ENCODE measurements at places on chromosomes 6 and 20.

DNA sequence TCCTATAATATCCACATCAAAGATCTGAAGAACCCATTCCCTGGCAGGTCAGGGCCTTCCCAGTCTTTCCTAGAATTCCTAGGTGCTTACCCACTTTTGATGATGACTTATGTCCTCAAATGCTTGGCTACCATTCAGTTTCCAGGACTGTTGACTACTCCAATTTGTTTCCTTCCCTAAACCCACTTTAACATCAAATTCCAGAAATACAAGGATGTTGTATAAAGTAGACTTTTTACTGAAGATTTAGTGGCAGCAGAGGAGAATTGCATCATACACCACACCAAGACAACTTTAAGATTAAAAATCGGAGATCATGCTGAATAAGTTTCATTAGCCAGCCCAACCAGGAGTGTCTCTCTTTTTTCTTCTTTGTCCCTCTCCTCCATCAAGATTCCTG lies 203.3 kb upstream of the LAMP5 start:
- no peak for DNase-seq

DNA sequence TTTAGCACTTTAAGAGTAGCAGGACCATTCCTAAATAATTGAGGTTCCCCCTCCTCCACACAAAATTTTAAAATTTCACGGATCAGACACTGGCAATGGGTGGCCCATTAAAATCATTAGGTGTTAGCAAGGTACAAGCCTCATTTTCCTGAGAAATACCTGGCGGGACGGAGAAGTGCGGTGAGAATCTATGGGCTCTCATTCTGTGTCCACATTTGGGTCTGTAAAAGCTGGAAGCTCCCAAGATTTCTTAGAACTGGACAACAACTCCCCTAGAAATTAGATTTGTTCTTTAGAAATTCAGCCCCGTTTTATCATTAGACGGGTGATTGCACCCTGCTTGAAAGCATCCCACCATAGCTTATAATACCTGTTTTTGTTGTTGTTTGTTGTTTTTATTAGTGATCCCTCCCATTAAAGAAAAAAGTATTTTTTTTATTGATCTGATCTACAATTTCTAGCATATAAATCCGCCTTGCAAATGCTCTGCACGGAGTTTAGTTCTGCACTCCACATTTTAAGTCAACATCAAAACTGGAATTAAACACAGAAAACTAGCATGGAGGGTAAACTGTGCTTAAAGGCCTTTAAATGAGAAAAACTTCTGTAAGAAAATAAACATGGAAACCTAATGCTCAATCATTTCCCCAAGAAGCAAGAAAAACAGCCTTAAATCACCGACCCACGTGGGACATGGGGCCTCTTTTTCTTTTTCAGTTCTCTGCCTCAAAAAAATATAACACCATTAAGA lies 5.7 kb downstream of the SIM1 start:
- no peak for DNase-seq

DNA sequence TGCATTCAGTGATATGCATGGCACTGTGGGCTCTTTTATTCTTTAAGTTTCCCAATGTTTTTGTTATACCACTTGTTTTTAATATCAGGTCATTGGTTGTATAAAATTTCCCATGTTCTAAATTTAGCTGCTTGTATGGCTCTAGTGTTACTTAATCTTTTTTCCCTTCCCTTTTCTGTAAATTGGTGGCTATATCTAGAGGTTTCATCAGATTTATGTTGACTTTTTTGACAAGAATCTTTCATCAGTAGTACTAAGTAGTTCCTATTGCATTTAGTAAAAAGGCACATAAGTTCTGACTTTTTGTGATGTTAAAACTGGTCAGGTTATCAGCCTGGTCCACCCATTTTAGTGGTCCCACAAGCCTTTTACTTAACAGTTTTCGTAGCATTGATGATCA lies 51.1 kb downstream of the MMS22L start:
- DNase-seq: peak; percentile 7

DNA sequence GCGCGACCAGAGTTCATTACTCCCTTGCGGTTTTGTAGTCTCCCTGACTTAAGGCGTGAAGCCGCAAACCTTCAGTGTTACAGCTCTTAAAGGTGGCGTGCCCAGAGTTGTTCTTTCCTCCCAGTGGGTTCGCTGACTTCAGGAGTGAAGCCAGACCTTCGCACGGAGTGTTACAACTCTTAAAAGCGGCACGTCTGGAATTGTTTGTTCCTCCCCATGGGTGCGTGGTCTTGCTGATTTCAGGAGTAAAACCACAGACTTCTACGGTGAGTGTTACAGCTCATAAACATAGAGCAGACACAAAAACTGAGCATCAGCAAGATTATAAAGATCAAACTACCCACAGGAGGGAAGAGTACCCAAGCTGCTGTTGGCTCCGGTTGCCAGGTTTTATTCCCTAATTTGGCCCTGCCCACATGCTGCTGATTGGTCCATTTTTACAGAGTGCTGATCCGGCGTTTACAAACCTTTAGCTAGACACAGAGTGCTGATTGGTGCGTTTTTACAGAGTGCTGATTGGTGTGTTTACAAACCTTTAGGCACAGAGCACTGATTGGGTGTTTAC lies 10.4 kb downstream of the TMEM14C start:
- DNase-seq: peak; percentile 92

DNA sequence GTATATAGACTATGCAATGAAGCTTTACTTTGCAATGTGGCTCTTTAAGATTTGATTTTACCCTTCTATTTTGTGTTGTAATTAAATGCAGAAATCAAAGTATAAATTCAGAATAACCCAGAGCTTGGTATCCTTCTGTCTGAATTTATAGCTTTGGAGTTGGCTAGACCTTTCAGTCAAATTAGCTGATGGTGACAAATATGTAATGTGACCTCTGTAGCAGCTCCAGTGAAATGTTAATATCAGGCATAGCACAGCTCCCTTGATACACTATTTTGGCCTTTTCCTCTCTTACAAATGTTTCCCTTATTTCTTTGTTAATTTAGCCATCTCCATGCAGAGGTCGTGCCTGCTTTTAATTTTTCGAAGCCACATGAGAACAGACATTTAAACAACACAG lies 11.1 kb downstream of the CBFA2T2 start:
- DNase-seq: no peak

GRCh38 chr20:49184691-49185070 lies 3.5 kb downstream of the STAU1 start:
- no peak for DNase-seq

GRCh38 chr20:62516338-62516737 lies 40.5 kb upstream of the GATA5 start:
- DNase-seq: no peak

DNA sequence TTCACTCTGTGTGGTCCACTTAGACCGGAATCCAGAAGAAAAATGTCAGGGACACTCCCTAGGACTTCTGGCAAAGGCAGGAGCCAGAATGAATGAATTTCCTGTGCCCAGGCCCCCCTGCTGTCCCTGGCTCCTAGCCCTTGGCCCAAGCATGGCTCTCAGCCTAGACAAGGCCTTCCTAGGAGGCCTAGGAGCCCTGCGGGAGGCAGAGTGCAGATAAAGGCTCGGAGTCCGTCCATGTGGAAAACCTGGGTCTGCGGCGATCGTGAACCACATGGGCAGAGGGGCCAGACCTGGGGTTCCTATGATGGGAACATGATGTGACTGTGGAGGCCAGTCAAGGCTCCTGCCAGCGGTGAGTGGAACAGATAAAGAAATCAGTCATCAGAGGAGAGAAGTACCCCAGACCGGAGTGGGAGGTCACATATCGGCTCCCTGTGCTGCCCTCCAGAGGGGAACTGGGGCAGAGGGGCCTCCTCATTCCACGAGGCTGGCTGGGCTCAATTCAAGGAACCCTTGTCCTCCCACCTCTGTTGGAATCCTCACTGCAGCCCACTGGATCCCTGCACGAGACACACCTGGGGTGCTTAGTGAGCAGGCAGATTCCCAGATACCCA lies 5.9 kb upstream of the VSTM2L start:
- peak; percentile 35 for DNase-seq

GRCh38 chr6:88914180-88914579 lies 49.2 kb downstream of the RNGTT start:
- DNase-seq: no peak

GRCh38 chr6:98717988-98718387 lies 116.4 kb upstream of the POU3F2 start:
- DNase-seq: no peak

DNA sequence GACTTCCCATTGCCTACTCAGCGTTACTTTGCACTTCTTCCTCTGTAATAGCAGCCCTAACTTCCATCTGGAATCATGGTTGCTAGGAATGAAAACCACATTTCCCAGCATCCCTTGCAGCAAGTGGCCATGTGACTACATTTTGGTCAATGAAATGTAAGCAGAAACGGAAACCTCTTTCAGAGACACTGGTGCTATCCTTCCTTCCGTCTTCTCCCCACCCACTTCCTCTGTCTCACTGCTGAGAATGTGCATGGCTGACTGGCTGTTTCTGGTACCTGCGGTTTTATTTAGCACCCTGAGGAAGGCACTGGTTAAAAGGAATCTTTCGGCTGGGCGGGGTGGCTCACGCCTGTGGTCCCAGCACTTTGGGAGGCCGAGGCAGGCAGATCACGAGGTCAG lies 107.4 kb downstream of the SCML4 start:
- peak; percentile 92 for DNase-seq

- no peak for DNase-seq
Measured at GRCh38 chr6:145225500-145225899, 509.8 kb downstream of the EPM2A start.

GRCh38 chr6:34182751-34183531 lies 37.1 kb upstream of the GRM4 start:
- DNase-seq: peak; percentile 99

- DNase-seq: no peak
Measured at GRCh38 chr6:40163924-40164323, 229.7 kb upstream of the MOCS1 start.

GRCh38 chr20:38986663-38987062 lies 24.5 kb downstream of the DHX35 start:
- no peak for DNase-seq

DNA sequence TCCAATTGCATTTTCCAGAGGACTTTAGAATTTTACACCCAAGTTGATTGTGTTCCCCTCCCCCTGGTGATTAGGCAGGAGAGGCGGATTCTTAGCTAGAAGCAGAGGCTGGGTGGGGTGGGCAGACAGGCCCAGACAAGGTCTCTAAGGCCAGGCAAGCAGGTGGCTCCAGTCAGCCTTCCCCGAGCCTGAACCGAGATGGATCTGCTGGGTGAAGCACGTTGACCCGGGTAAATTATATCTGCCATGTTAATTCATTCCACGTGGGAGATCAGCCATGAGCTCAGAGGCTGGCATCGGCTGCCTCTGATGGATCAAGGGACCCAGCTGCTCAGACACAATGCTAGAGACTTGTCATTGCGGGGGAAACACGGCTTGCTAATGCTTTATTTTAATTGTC lies 159.5 kb upstream of the MAFB start:
- no peak for DNase-seq

DNA sequence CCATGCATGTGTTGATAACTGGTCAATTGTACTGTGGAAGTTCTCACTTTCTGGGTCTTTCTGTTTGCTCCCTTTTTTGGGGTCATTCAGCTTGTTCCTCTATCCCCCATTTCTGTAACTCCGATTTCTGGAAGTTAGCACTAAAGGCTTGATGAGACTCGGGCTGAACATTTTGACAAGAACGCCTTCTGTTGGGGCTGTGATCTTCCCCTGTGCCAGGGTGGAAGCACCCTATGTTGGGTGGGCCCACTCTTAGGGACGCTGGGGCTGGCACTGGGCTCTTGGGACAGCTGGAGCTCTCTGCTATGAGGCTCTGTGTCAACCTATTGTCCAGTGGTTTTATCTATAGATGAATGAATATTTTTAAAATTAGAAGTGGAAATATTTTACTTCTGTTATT lies 60.1 kb upstream of the FRMD1 start:
- DNase-seq: no peak

- no peak for DNase-seq
Measured at GRCh38 chr6:163487606-163488005, 73.1 kb downstream of the QKI start.

DNA sequence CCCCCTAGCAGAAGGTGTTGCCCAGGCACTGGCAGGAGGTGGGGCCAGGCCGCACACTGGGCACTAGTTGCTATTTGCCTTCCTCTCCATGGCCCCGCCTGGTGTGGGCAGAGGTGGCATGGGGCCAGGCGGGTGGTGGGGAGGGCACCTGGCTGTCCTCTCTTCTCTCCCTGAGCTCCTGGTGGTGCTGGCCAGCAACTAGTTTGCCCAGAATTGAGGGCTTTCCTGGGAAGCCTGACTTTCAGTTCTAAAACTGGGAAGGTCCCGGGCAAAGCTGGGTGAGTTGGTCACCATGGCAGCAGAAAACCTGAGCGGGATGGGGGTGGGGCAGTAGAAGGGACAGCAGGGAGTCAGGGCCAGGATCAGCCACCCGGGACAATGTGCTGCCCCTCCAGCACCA lies 48.2 kb downstream of the RBM38 start:
- no peak for DNase-seq

DNA sequence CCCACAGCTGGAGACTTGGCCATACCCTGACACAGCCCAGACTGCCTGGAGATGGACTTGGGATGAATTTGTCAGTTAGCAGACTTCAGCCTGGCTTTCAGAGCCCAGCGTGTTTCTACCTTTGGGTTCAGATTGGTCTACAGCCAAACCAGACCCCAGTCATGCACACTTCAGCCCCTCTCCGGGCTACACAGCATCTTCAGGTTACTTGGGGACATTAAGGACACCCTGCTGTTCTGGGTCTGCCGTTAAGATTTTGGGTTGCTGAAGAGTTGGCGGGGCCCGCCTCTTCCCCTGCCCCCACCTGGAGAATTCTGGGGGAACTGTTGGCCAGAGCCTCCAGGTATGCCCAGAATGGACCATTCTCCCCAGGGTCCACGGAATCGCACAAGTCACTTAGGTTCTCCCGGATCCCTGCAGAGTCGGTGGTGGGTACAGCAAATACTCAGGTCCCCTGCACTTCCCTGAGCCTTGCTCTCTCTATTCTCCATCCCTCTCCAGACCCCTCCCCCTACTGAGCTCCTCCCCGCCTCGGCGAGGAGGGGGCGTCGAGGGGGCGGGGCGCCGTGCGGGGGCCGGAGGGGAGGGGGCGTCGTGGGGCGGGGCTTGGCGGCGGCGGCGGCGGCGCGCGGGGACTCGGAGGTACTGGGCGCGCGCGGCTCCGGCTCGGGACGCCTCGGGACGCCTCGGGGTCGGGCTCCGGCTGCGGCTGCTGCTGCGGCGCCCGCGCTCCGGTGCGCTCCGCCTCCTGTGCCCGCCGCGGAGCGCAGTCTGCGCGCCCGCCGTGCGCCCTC lies at the start of gene PTK7:
TSS of gene PTK7 (plus strand) at position 645 of the 794 bp plus-strand sequence. CDS start 175 bp downstream, outside the sequence.
- peak; percentile 45 for DNase-seq

DNA sequence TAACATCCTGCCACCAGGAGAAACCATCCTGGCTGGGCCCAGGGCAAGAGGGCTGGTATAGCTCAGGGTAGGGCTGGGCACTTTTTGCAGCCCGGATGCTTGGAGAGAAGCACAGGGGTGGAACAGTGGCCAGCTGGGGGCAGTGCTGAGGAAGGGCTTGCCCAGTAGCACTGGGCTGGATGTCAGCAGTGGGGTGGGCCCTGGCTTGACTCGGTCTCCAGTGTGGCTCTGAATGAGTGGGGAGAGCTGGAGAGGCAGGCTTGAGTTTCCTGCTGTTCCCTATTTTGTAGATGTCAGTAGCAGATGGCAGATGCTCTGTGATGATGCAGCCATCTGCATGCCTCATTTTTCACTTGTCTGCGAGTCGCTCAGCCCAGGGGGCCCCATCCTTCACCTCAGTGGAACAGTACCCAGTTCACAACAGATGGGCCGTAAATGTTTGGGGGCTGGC lies 56.3 kb upstream of the TULP1 start:
- peak; percentile 50 for DNase-seq

- no peak for DNase-seq
Measured at GRCh38 chr6:12189661-12190060, 100.5 kb upstream of the EDN1 start.
